ENCODE measurements at places on chromosomes 13 and 19.
A peak's percentile ranks its signal among the peaks of the same experiment; 100 is the strongest.

GRCh38 chr19:48742096-48742495 is 1.7 kb upstream of the RASIP1 start:
- DNase-seq = no peak

DNA sequence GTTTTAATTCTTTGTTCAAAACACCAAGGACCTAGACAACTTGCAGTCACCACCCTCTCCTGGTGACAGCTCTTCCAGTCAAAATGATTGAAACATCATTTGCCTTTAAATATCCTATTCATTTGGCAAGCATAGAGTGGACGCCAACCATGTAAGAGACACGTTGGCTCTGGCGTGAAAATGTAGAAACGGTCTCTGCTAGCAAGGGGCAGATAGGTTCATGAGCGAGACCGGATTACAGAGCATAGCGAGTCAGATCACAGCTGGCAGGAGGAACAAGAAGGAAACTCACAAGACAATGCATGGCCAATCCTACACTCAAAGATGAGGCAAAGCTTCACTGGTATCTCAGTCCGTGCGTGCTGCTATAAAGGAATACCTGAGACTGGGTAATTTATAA is 759.5 kb downstream of the UQCRFS1 start:
- DNase-seq = no peak

DNA sequence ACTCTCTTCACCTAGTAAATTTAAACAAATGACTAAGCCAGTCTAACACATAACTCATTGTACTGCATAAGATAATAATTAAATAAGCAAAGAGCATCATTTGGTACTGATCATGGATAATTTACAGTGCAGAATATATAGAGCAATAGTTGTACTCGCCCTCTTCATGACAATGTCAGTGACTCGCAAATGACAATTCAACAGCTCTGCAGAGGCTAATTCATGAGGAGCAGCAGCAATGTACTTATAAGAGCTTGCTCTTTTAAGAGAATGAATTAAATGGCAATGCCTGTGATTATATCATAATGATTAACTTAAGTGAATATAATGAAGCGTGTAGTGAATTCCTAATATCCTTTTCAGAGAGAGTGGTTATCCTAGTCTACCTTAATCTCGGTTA is 284.5 kb upstream of the PCDH20 start:
- DNase-seq = no peak

- DNase-seq = no peak
Observed at GRCh38 chr19:55209693-55210472, 582 bp upstream of the PTPRH start.

GRCh38 chr19:35293363-35293739 is 1.4 kb downstream of the MAG start:
- no peak for DNase-seq

DNA sequence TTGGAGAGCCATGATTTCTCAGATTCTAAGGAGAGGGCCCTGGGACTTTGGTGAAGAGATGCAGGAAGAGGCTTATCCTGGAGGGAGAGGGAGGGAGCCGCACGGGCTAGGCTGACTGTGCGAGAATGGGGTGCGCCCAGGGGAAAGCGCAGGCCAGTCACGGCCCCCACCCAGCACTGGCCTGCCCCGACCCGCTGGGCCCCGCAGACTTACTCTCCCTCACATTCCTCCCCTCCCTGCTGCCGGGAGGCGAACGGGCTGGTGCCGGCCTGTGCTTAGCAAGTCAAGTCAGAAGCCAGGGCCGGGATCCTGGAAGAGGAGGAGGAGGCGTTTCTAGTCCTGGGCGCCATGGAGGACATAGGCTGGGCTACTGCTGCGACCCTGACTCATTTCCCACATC is 120.0 kb downstream of the CRYL1 start:
- no peak for DNase-seq

DNA sequence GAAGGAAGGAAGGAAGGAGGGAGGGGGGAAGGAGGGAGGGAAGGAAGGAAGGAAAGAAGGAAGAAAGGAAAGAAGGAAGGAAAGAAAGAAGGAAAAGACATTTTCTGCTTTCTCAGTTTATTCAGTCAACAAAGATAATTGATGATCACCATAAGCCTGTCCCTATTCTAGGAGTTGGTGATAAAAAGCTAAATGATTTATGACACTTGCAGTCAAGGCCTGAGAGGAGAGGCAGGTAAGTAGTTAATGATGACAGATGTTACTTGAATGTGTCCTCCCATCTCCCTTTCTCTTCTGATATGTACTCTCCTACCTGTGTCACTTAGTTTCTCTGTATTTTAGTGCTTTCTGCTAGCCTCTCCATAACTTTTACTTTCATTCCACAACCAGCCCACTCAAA is 141.3 kb downstream of the SLITRK6 start:
- DNase-seq = no peak

DNA sequence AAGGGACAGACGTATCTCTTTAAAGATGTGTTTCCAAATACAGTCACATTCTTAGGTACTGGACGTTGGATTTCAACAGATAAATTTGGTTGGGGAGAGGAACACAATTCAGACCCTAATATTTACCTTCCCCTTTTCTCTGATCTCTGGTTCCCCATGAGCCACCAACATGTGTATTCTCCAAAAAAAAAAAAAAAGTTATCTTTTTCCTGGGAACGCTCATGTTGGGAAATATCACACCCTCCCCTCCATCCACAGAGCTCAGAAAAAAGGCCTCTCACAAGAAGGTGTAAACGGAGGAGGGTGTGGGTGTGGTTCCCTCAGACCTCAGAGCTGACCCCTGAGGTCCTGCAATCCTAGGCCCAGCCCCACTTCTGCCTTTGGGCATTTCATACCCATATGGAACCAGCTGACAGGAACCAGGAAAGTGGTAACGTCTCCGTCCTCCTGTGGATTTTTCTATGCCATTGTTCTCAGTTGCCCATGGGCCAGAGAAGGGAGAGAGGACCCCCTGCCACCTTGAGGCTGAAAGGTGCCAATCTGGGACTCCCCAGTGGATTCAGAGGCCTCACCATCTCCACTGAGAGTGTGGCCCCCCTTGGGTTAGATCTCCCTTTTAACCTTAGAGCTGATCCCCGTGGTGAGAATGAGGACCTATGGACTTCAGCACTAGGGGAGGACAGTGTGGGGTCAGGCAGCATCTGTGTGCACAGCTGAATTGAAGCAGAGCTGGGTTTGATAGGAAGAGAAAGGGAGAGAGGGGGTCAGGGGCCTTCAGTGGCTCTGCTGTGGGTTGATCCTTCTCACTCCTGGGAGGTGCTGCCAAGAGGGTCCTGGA is 8.4 kb upstream of the SIGLEC12 start:
- peak; percentile 18 for DNase-seq

DNA sequence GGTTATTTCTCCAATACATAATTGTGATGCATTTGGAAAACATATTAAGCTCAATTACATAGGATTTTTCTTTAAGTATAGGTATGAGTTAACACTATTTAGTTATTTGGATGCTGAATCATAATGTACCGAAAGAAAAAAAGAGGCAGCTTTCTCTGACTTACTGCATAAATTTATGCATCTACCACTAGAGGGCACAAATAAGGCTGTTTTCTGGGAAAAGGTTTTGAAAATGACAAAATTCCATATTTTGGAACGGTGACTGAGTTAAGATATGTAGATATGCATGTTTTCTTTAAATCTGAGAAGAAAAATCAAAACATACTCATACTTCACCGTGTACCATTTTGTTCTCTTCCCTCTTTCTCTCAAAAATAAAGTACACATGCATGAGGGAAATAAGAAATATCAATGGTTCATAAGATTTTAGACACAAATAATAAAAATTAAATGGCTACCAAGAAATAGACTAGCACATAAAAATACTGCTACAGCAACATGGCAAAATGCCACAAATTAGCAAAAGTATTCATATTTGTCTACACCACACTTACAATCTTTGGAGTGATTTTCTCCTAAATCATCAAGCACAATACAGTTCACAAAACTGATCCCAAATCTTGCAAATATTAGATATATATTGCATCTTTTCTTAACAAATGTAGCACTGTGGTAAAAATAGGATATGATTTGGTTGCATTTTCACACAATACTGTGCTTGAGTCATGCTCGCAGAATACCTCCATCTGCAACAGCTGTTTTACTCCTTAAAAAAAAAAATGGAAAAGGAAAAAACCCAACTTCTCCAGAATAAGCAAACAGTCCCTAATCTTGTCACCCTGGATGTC is 260.0 kb downstream of the FGF14 start:
- no peak for DNase-seq

GRCh38 chr19:10976131-10976892 is 15.5 kb downstream of the SMARCA4 start:
- DNase-seq = no peak

GRCh38 chr19:32674153-32674930 is 638 bp downstream of the ANKRD27 start:
- no peak for DNase-seq

GRCh38 chr13:42644841-42645240 is 70.9 kb downstream of the TNFSF11 start:
- DNase-seq = no peak

DNA sequence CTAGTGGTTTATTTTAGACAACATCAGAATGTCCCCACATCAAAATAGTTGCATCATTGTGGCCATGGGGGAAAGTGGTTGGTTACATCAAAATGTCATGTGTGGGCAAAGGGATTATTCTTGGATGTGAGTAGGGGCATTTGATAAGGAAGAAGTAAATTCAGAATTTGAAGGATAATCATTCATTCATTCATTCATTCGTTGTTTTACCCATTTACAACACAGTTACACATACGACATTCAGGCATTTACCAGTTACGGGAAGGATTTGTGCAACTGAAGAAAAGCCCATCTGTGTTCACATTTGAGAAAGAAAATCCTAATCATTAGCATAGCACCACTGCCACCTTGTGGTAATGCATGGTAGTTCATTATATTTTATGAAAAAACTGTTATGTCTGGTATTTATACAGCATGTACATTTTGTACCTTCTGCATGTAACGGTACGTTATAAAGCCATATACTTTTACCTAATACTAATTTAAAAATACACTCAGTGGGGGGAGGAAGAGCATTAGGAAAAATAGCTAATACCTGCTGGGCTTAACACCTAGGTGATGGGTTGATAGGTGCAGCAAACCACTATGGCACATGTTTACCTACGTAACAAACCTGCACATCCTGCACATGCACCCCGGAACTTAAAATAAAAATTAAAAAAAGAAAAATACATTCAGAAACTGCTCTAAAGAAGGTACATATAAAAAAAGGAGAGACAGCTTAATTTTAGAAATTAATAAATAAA is 62.1 kb downstream of the DGKH start:
- no peak for DNase-seq

DNA sequence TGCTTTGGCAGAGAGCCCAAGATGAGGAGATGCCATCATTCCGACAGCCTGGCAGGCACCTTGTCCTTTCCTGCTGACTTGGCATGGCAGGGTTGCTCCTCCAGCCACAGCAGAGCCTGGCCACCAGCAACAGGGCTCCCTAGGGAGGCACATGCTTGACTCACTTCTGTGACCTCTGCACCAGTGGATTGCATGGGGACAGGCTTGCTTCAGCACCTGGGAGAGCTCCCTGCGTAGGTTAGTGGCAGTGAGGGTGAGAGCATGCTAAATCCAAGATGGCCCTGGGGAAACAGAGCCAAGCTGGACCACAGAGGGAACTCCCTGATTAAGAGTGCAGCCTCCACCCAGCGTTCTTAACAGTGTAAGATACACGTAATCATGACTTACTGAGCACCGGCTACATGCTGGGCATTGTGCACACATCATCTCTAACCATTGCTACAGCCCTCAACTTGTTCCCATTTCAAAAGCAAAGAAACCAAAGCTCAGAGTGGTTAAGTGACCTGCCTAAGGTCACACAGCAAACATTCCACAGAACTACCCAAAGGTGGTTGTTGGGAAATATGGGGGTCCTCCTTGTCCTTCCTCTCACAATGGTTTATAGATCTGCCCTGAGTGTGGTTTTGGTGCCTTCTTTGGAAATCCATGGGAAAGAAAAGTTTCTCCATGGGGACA is 116.6 kb upstream of the UQCRFS1 start:
- DNase-seq = no peak

DNA sequence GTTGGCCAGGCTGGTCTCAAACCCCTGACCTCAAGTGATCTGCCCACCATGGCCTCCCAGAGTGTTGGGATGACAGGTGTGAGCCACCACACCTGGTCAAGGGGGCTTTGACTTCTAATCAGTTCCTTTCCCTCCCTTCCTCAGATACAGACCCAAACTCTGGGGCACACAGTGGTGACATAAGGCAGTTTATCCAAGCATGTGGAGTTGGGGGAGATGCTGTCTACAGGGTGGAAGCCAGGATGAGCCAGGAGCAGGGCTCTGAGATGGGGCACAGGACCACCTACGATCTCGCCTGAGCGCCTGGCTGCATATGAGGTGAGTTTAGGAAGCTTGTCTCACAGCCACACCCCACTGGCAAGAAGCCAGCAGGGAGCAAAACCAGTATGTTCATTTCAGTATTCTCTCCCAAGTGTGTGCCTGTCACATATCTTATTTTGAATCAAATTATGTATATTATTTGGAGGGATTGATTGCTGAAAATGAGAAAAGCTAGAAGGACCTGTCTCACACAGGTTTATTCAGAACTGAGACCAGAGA is 67.7 kb downstream of the KCTD15 start:
- DNase-seq = no peak

DNA sequence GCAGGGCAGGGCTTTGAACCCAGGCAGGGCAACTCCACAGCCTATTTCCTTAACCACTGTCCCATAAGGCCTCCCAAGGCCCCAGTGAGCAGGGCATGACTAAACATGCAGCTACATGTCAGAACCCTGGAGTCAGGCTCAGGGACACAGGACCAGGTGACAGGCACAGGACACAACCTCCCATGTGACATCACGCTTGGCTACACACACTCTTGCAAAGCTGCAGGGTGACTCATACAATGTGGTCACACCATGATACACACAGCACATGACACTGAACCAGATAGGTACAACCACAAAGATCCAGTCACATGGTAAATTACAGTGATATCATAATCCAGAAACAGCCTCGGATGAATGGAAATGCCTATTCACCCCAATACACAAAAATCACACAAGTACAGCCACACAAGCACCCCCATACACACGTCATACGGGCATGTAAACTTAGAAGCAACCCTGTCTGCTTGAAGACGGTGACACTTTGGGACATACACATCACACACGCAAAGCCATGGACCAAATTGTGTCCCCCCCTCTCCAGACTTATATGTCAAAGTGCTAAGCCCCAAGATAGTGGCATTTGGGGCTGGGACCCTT is 14.5 kb downstream of the KLK4 start:
- DNase-seq = peak; percentile 42

DNA sequence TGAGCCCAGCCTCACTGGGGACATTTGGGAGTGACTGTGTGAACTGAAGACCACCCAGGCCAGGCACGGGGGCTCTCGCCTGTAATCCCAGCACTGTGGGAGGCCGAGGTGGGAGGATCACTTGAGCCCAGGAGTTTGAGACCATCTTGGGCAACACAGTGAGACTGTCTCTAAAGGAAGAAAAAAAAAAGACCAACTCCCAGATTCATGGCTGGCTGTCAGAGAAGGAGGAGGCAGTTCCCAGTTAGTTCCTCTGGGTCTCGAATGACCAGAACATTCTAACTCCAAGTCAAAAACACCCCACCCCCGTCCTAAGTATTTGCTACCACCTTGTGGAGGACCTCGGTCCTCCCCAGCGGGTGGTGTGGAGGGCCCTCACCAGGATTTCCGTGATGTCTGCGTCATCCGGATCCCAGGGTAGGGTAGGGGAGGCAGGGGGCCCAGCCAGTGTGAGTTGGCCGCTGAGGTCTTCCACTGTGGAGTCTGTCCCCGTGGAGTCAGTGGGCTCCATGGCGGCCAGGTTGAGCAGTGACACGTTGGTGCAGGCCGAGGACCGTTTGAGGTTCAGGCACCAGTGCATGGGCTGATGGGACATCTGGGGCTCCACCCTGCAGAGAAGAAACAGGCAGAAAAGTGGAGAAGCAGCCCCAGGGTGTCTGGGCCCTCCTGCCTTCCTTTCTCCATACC is 1.3 kb downstream of the TSKS start:
- DNase-seq = no peak

GRCh38 chr19:8004723-8005513 is 523 bp downstream of the ELAVL1 start:
- peak; percentile 44 for DNase-seq

All from stimulated activated CD8-positive, alpha-beta memory T cell treated with anti-CD3 and anti-CD28 coated beads, Interleukin-4, amount 100 ng/mL, for 48 hours (primary cell).